ENCODE measurements at places on chromosomes 3 and 15.

- DNase-seq, result no peak
Measured at GRCh38 chr15:63509955-63510940, 5.9 kb downstream of the USP3 start.

DNA sequence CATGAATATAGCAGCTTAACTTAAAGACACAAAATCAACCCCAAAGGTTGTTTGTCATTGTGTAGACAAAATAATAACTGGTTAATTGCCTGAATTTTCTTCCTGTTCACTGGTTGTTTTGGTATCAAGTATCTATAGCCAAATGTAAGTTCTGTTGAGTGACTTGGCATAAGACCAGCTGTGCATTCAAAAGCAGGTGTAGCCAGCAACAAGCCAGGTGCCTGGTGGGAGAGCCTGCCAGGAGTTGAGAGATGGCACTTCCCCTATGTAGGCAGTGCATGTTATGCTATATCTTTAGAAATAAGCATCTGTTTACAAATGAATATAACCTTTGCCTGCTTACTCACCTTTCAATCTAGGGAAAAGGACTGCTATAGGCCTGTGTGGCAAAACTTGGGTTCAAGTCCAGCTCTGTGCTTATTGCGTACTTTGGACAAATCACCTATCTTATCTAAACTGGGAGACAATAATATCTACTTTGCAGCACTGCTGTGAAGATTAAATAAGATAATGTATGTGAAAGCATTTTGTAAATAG lies 84.9 kb upstream of the TBL1XR1 start:
- DNase-seq, result no peak

- DNase-seq, result no peak
Measured at GRCh38 chr15:72180761-72181324, 16.7 kb downstream of the GRAMD2A start.

GRCh38 chr3:122636697-122637096 lies 43.9 kb upstream of the PARP14 start:
- no peak for DNase-seq

- DNase-seq, result no peak
Measured at GRCh38 chr3:177015881-177016280, 181.4 kb downstream of the TBL1XR1 start.

GRCh38 chr3:170301405-170301804 lies 56.1 kb upstream of the SKIL start:
- no peak for DNase-seq

DNA sequence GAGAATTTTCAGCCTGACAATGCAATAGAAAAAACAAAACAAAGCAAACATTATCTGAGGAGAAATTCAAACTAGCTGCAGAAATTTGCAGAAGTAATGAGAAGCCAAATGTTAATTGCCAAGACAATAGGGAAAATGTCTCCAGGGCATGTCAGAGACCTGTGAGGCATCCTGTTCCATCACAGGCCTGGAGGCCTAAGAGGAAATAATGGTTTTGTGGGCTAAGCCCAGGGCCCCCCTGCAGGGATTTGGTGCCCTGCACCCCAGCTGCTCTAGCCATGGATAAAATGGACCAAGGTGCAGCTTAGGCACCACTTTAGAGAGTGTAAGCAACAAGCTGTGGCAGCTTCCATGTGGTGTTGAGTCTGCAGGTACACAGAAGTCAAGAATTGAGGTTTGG lies 401.2 kb upstream of the NECTIN3 start:
- DNase-seq, result no peak

- DNase-seq, result no peak
Measured at GRCh38 chr15:74519311-74519710, 21.7 kb upstream of the ARID3B start.

DNA sequence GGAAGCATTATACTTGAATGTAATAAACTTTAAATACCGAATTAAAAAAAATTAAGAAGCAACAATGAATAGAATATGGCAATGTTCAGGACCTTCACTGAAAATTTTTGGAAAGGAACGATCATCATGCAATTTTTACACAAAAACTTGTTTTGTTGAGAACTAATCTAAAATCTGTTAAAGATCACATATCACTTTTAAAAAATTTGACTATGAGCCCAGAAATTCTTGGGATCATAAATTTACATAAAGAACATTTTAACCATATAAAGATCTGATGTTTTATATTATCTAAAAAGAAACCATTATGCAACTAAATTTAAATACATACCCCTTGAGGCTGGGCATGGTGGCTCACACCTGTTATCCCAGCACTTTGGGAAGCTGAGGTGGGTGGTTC lies 76.2 kb upstream of the MELTF start:
- no peak for DNase-seq

GRCh38 chr3:130663092-130663491 lies 83.5 kb downstream of the PIK3R4 start:
- DNase-seq, result no peak

- no peak for DNase-seq
Measured at GRCh38 chr15:51075826-51076523, 18.7 kb downstream of the TNFAIP8L3 start.

DNA sequence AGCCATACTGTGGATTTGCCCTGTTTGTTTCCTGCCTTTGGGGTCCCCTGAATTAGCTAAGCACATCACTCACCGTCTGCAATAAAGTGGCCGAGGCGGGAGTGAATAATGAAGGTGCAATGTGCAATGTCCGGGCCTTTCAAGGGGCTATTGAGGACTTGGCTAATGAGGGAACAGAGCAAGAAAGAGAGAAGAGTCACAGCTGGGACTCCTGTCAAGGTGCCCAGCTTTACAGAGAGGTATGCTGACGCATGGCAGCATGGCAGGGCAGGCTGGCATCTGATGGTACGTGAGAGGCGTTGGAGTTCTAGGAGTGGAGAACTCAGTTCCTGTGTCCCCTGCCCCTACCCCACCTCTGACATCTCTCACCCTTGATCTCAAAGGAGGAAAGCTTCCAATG lies 13.8 kb upstream of the ATP2B2 start:
- no peak for DNase-seq

DNA sequence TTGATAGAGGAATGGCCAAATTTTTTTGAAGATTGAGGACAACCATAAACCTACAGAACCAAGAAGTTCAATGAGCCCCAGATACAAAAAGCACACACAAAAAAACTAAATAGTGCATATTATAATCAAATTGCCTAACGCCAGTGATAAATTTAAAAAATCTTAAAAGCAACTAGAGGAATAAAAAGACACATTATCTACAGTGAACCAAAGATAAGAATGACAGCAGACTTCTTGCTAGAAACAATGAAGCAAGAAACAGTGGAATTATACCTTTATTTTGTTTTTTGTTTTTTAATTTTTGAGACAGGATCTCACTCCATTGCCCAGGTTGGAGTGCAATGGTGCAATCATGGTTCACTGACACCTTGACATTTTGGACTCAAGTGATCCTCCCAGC lies 9.9 kb upstream of the SAMD7 start:
- DNase-seq, result no peak

GRCh38 chr3:128432971-128433836 lies 33.5 kb downstream of the DNAJB8 start:
- DNase-seq, result no peak

DNA sequence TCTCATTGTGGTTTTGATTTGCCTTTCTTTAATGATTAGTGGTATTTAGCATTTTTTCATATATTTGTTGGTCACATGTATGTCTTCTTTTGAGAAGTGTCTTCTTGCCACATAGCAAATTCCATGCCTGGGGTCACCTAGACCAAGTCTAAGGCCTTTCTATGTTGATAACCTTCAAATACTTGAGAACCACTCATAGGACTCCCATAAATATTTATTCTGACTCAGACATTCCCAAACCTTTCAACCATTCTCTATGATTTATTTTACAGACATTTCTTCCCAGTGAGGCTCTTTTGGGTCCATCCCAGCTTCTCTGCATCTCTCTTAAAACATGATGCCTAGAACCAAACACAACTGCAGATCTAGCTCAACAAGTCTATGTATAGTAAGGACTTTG lies 69.2 kb downstream of the ATP8B4 start:
- DNase-seq, result no peak

GRCh38 chr3:51044982-51045381 lies 340.1 kb upstream of the MANF start:
- no peak for DNase-seq

DNA sequence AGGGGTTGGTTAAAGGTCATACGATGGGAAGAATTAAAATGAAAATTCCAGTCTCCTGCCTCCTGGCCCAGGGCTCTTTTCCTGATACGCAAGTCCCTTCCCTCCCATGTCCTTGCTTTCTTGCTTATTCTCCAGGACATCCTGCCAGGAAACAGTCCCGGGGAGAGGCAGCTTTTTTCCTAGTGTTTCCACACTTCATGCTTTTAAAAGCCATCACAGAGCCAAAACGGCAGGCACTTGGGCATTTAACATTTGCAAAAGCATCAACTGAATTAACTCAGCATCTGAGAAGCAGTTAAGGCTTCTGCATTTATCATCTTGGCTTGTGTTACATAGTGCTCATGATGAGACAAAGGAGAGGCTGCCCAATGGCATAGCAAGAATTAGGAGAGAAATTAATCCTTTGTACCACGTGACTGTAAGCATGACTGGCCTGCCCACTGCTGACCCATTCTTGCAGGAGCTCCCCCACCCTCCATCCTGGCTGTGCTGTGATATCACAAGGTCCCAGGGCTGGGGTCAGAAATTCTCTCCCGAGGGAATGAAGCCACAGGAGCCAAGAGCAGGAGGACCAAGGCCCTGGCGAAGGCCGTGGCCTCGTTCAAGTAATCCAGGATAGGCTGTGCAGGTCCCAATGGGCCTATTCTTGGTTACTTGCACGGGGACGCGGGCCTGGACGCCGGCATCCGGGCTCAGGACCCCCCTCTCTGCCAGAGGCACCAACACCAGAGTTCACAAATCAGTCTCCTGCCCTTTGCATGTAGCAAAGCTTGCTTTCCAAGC lies 21.6 kb upstream of the VILL start:
- DNase-seq, result no peak

- no peak for DNase-seq
Measured at GRCh38 chr3:185024966-185025365, 127.9 kb downstream of the C3orf70 start.

GRCh38 chr3:117910820-117911521 lies 1123.7 kb downstream of the IGSF11 start:
- no peak for DNase-seq

GRCh38 chr3:10533737-10534023 lies 28.3 kb upstream of the ATP2B2 start:
- no peak for DNase-seq

- no peak for DNase-seq
Measured at GRCh38 chr3:34279901-34280300, 481.5 kb downstream of the PDCD6IP start.
